ENCODE measurements at places on chromosomes 1 and 21.

GRCh38 chr1:203172184-203173010, 3.2 kb downstream of the MYBPH start:
- peak; percentile 31 for DNase-seq

GRCh38 chr21:21897275-21897883, 899.2 kb downstream of the NCAM2 start:
- no peak for DNase-seq

DNA sequence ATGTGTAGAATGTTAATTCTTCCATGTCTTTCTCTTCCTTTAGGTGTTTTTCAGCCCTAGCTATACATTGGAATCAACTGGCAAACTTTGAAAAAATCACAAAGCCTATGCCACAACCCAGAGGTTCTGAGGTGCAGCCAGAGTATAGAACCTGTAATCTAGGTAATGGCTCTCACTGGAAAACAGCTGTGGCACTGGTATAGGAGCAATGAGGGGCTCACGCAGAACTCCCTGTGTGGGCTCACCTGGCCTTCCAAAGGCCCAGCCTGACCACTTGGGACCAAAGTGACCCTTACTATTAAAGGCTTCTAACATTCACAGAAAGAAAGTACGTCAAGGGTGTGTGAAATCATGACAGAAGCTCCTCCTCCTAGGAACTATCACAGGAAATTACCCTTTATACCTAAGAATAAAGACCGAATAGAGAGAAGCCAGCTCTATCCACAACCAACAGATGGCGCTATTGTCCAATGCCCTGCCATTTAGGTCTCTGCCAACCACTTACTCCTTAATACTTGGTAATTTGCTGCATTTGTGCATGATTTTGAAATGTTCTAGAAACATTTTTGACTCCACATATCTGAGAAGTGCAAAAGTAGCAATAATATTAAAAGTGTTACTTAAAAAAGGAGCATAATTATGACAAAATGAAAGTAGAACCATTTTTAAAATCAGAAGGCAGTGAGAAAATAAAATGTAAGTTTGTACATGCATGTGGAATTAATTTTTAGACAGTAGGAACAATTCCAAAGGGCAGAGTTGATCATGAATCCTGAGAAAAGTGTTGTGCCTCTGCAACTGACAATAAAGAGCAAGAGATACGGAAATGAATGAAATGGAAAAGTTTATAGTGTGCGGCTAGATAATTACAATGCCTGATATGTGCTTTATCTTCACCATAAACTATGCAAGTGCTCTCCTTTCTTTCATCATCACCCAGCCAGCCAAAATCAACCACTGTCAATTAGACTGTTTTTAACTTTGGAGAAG, 93.1 kb upstream of the HAO2 start:
- peak; percentile 8 for DNase-seq

DNA sequence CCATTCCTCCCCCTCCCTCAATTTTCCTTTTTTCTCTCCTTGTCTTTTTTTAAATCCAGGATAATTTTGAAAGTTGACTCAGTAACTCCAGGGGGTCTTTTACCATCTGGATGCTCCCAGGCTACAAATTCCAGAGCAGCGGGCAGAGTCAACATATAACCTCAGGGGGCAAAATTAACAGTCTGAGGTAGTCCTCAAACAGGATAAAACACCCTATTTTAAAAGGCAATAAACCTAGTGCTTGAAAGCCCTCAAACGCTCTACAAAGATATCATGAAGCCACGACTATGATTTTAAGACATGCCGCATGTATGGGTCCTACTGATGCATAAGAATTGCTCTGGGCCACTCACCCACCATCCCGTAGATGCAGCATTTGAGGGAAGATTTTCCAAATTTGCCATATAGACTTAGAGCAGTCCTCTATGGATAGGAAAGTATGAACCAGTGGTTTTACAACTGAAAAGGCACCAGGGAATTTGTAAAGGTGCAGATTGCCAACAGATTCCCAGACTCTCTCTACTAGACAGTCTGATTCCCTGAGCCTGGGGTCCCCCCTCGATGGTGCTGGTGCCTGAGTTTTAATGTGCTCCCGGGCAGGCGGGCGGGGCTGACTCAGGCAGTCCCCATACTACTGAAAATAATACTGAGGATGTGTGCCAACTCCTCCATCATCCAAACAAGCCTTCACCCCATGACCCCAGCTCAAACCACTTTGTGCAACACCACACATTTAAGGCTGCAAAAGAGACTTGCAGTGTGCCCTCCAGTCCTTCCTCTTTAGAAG, 37.2 kb downstream of the PTPN14 start:
- DNase-seq, result no peak

GRCh38 chr1:226064816-226065248, 2.3 kb downstream of the H3-3A start:
- peak; percentile 46 for DNase-seq

- no peak for DNase-seq
Measured at GRCh38 chr1:247467129-247467528, 9.2 kb upstream of the OR2B11 start.

- no peak for DNase-seq
Measured at GRCh38 chr1:218459878-218460711, 115.0 kb downstream of the TGFB2 start.

GRCh38 chr1:4270651-4271337, 370.7 kb upstream of the C1orf174 start:
- DNase-seq, result no peak

- DNase-seq, result peak; percentile 7
Measured at GRCh38 chr1:220123889-220124288, 30.0 kb downstream of the IARS2 start.

GRCh38 chr1:39048745-39049370, 22.7 kb downstream of the NDUFS5 start:
- no peak for DNase-seq

DNA sequence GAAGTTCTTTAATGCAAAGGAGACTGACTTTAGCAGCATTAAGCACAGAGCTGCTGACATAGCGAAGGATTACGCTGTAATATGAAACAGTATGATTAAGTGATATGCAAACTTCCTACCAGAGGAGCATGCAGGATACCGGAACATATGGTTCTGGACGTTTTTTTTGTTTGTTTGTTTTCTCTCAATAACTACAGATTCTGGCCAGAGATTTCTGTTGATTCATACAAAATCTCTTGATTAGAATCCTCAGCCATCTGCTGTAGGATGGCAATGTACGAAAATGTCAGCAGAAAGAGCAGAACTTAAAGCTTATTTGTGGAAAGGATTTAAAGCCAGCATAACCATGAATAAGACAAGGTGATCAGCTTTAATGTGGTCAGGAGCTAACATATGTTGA, 970.7 kb downstream of the KCNT2 start:
- no peak for DNase-seq

DNA sequence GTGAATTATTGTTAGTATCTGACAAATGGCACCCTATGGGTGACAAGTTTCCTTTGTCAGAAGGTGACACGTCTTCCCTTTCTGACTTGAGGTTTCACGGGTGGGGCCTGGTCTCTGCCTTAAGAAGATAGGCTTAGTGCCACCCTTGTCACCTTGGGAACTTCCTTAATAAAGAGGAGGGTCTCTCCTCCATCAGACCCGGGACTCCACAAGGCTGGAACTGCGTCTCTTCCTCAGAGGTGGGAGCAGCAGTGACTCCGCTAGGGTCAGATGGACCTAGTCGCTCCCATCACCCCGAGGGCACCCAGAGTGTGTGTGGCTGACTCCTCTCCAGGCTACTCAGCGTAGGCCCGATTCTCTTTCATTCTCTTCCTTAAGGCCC, 774 bp upstream of the WDTC1 start:
- no peak for DNase-seq

DNA sequence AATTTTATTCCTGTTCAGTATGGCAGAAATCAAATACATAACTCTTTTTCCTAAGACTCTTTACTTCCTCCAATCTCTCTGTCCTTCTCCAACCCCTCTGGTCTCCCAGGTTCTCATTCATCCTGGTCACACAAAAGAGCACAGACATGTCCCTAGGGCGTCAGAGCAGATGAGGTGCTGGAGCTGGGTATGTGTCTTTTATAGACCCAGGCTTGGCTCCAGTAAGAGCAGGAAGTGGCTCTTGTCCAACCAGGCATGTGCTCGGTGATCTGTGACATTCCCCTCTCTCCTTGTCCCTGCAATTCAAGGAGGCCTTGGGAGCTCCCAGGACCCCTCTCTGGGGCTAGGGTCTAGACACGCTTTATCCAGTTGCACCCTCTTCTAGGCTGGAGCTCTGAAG, 18.0 kb upstream of the LCE2D start:
- no peak for DNase-seq

DNA sequence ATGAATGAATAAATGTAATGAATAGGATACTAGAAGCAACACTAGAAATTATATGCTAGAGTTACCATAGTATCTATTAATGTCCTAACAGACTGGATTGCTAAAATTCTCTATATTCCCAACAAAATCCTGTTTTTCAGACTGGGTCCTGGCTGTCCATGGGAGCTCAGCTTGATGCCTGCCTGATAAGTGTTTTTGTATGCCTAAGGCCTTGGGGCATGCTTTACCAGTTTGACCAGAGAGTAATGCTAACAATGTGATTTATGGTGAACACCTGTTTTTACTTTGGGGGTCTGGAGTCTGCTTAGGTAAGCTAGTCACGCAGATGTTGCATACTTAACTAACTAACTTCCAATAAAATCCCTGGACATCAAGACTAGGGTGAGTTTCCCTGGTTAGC, 318.8 kb upstream of the DEPDC1 start:
- no peak for DNase-seq

- no peak for DNase-seq
Measured at GRCh38 chr1:36269408-36269838, 36.7 kb upstream of the SH3D21 start.

- no peak for DNase-seq
Measured at GRCh38 chr1:59664166-59664565, 150.6 kb upstream of the HOOK1 start.

- no peak for DNase-seq
Measured at GRCh38 chr1:243712941-243713340, 137.1 kb downstream of the AKT3 start.

GRCh38 chr1:89351597-89352311, 12.1 kb upstream of the GBP6 start:
- no peak for DNase-seq

- peak; percentile 13 for DNase-seq
Measured at GRCh38 chr1:168421399-168422004, 122.3 kb downstream of the XCL2 start.

DNA sequence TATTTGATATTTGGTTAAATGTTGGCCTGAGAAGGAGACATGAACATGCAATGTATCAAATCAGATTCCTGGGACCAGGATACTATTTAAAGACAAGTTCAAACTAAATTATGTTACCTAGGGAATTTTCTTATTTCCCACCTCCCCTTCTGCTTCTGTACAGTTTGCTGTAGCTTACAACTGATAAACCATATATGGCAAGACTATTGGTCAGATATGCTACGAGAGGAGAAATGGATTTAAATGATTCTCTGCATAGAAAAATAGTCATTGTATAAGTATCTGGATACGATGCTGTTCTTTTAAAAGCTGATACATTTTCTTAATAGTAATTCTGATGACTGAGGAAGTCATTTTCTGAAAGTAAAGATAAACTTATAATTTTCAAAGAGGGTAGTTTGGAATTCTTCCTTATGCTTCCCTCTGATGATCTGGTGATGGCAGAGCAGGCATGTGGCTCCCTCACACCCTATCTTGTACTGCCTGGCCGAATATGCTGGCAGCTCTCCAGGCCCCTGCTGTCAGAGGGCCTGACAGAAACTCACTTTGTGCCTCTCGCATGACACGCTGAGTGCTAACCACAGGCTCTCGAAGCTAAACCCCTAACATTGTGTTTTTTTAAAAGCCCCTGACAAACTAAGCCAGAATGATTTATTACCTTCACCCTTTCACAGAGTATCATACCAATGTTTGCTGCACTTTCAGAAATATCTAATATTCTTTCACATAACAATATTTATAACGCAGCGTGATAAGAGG, 19.4 kb downstream of the RRP15 start:
- no peak for DNase-seq

DNA sequence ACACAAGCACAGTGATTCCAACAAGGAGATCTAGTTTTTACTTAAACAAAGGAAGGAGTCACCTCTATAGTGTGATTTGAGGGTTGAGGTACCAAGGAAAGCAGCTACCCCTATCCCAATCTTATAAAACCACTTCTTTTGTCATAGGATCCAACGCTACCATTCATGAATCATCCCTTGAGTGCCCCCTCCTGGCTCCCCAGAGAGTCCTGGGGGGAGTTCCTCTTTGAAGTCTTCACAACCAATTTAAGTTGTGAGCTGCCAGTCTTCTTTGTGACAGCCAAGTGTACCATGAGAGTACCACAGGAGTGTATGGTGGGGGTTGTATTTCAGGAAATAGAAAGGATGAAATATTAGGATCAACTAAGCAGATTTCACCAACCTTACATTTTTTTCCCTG, 39.1 kb upstream of the NHLH2 start:
- DNase-seq, result no peak

- DNase-seq, result no peak
Measured at GRCh38 chr1:154501423-154502065, 475 bp upstream of the TDRD10 start.

Data from activated naive CD4-positive, alpha-beta T cell treated with Interleukin-2 at 50 U/mL for 16 hours (primary cell).